Suppressor macrophage (primary cell): ENCODE measurements at places on chromosomes 12 and 14.

DNA sequence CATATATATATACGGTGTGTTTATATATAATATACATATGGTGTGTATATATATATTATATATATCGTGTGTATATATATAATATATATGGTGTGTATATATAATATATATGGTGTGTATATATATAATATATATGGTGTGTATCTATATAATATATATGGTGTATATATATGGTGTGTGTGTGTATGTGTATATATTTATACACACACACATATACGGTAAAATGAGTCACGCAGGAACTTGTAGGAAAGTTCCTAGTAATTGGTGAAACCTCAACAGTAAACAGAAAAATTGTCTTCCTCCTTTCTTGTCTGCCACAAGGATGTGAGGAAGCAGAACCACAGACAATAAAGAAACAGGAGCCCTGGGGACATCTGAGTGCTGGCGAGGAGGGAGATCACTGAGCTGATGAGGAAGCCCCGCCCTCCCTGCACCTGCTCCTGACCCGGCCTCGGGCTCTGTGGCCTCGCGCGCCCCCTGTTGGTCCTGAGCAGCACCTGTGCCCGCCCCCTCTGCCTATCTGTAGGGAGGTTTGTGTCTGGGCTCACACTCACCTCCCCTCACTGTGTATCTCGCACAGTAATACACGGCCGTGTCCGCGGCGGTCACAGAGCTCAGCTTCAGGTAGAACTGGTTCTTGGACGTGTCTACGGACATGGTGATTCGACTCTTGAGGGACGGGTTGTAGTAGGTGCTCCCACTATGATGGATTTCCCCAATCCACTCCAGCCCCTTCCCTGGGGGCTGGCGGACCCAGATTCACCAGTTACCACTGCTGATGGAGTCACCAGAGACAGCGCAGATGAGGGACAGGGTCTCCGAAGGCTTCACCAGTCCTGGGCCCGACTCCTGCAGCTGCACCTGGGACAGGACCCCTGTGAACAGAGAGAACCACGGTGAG lies 1079.4 kb downstream of the TMEM121 start:
- DNase-seq, result peak; percentile 76

GRCh38 chr12:123143736-123144461 lies 7.0 kb downstream of the PITPNM2 start:
- no peak for DNase-seq

GRCh38 chr12:92608151-92609091 lies 94.4 kb upstream of the PLEKHG7 start:
- peak; percentile 67 for DNase-seq

- DNase-seq, result no peak
Observed at GRCh38 chr14:34347683-34348082, 114.4 kb downstream of the SPTSSA start.

- no peak for DNase-seq
Observed at GRCh38 chr14:29671034-29671433, 256.6 kb downstream of the PRKD1 start.
